Mesothelial cell of epicardium (in vitro differentiated cells): ENCODE measurements at places on chromosomes 11 and 22. TPM values are rescaled to one million over a fixed set of nuclear protein-coding genes. Genes with fewer than 3 reads are reported as not detected.

- no peak for DNase-seq
- H3K36me3 ChIP-seq = no peaks in the 10 kb centered on the region
- no peak overlapping the region for H3K27ac ChIP-seq
Observed at GRCh38 chr11:18111005-18111404, 5.1 kb upstream of the SAAL1 start.

GRCh38 chr11:22466809-22467208 lies 128.6 kb downstream of the SLC17A6 start:
- H3K4me1 ChIP-seq = peaks cover 4% of the 10 kb centered on the region
- H3K4me3 ChIP-seq = no peak overlapping the region
- H3K27ac ChIP-seq = no peak overlapping the region

- no peaks in the 10 kb centered on the region for H3K27me3 ChIP-seq
- peak overlapping the region; percentile 87 for H3K4me3 ChIP-seq
- DNase-seq = no peak
- peaks cover 2% of the 10 kb centered on the region for H3K36me3 ChIP-seq
- peaks cover 52% of the 10 kb centered on the region for H3K4me1 ChIP-seq
Observed at GRCh38 chr11:27217948-27218420, 145.0 kb downstream of the CCDC34 start.

DNA sequence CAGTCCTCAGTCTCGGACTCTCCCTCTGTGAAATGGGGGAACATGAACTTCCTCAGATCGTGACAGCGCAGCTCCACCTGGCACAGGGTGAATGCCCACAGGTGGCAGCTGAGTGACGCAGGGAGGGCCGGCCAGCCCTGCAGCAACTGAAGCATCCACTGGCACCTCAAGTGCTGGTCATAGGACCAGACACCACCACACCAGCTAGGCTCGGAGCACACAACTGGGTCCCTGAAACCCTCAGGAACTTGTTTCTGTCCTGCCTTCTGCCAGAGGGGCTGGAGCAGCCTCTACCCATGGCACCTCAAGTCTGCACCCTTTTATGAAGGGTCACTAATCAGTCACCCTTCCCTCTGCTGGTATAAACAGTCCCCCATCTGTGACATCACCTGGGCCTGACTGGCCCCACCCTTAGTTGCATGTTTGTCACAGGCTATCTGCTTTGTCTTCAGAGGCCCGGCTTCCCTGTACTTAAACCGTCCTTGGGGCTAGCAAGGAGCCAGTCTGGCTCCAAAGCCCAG lies 7.4 kb upstream of the CDC42BPG start:
- DNase-seq = no peak
- peaks cover 5% of the 10 kb centered on the region for H3K4me1 ChIP-seq
- no peaks in the 10 kb centered on the region for H3K27me3 ChIP-seq
- H3K36me3 ChIP-seq = peaks cover 9% of the 10 kb centered on the region

- H3K36me3 ChIP-seq = no peaks in the 10 kb centered on the region
- no peak overlapping the region for H3K27ac ChIP-seq
- DNase-seq = no peak
- peaks cover 49% of the 10 kb centered on the region for H3K27me3 ChIP-seq
- H3K4me3 ChIP-seq = no peak overlapping the region
Observed at GRCh38 chr22:37101311-37102066, 8.0 kb downstream of the TMPRSS6 start.

- no peak overlapping the region for H3K27ac ChIP-seq
- H3K36me3 ChIP-seq = no peaks in the 10 kb centered on the region
- peak; percentile 91 for DNase-seq
- H3K4me1 ChIP-seq = no peaks in the 10 kb centered on the region
- H3K27me3 ChIP-seq = peaks cover 18% of the 10 kb centered on the region
- H3K4me3 ChIP-seq = no peak overlapping the region
Observed at GRCh38 chr22:19629720-19630419, 84.4 kb upstream of the SEPTIN5 start.

GRCh38 chr22:19110646-19111045 lies 11.6 kb downstream of the DGCR2 start:
- peaks cover 8% of the 10 kb centered on the region for H3K4me1 ChIP-seq
- no peaks in the 10 kb centered on the region for H3K27me3 ChIP-seq
- H3K36me3 ChIP-seq = no peaks in the 10 kb centered on the region
- no peak for DNase-seq
- no peak overlapping the region for H3K27ac ChIP-seq
- no peak overlapping the region for H3K4me3 ChIP-seq

GRCh38 chr11:66495401-66495854 lies 15.0 kb upstream of the BBS1 start:
- H3K4me1 ChIP-seq = no peaks in the 10 kb centered on the region
- no peaks in the 10 kb centered on the region for H3K27me3 ChIP-seq
- H3K27ac ChIP-seq = no peak overlapping the region
- H3K36me3 ChIP-seq = peaks cover 10% of the 10 kb centered on the region

GRCh38 chr11:131672191-131672590 lies 301.8 kb downstream of the NTM start:
- H3K27ac ChIP-seq = no peak overlapping the region
- no peak overlapping the region for H3K4me3 ChIP-seq
- H3K27me3 ChIP-seq = peaks cover 30% of the 10 kb centered on the region
- no peaks in the 10 kb centered on the region for H3K36me3 ChIP-seq

DNA sequence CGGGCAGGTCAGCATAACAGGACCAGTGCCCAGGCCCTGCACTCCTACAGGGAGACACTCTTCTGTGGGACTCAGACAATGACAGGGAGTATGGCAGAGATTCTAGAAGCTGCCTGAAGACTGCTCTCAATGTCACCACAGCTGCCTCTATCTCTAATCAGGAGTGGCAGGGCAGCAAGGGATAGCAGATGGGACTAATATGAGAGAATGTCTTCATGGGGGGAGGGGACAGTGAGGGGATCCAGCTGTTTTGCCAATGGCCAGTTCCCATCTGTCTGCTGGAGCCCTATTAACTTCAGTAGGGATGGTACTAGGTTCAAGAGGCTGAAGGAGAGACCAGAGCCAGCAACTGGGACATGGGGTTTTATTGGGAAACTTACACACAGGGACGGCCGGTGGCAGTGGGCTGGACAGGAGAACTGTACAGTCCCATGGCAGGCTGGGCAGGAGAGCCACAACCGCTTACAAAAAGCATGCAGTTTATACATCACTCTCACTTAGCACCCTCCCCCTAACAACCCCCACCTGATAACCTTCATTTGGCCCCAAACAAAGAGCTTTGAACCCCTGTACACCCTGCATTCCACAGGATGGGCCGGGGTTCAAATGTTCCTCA lies 2.5 kb upstream of the CD82 start:
- H3K4me3 ChIP-seq = no peak overlapping the region
- H3K27me3 ChIP-seq = peaks cover 2% of the 10 kb centered on the region
- no peak overlapping the region for H3K27ac ChIP-seq
- no peaks in the 10 kb centered on the region for H3K36me3 ChIP-seq
- peaks cover 19% of the 10 kb centered on the region for H3K4me1 ChIP-seq

DNA sequence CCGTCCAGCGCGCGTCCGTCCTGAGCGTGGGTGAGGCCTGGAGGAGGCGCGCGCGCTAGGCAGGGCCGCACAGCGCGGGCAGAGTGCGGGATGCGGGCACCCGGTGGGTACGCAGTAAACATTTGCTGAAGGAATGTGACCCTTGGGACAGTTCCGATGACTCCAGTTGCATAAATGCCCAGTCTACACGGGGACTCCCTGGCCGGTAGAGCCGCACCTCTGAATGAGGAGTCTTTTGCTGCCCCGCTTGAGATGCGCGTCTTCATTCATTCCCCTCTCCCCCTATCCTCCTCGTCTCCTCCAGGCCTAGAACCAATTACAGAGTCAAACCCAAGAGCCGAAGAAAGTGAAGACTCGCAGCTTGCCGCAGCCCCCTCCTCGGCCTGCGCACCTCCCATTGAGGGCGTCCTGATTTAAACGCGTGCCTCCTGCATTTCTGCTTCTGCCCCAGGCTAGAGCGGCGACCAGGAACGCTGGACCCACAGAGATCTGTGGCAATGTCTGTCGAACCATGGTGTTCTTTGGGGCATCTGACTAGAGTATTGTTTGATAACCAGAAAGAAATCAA lies 729 bp upstream of the CHKB start:
- DNase-seq = no peak
- peak overlapping the region; percentile 44 for H3K27ac ChIP-seq
- peak overlapping the region; percentile 79 for H3K4me3 ChIP-seq
- no peaks in the 10 kb centered on the region for H3K36me3 ChIP-seq
- H3K27me3 ChIP-seq = peaks cover 1% of the 10 kb centered on the region

- DNase-seq = no peak
- H3K4me3 ChIP-seq = no peak overlapping the region
- H3K27me3 ChIP-seq = peaks cover 62% of the 10 kb centered on the region
- H3K27ac ChIP-seq = no peak overlapping the region
- H3K36me3 ChIP-seq = no peaks in the 10 kb centered on the region
Observed at GRCh38 chr11:48101958-48102357, 114.7 kb upstream of the OR4B1 start.

- no peaks in the 10 kb centered on the region for H3K27me3 ChIP-seq
- H3K4me1 ChIP-seq = peaks cover 30% of the 10 kb centered on the region
- H3K27ac ChIP-seq = no peak overlapping the region
- no peak overlapping the region for H3K4me3 ChIP-seq
Observed at GRCh38 chr11:100830978-100831732, 144.1 kb downstream of the ARHGAP42 start.

DNA sequence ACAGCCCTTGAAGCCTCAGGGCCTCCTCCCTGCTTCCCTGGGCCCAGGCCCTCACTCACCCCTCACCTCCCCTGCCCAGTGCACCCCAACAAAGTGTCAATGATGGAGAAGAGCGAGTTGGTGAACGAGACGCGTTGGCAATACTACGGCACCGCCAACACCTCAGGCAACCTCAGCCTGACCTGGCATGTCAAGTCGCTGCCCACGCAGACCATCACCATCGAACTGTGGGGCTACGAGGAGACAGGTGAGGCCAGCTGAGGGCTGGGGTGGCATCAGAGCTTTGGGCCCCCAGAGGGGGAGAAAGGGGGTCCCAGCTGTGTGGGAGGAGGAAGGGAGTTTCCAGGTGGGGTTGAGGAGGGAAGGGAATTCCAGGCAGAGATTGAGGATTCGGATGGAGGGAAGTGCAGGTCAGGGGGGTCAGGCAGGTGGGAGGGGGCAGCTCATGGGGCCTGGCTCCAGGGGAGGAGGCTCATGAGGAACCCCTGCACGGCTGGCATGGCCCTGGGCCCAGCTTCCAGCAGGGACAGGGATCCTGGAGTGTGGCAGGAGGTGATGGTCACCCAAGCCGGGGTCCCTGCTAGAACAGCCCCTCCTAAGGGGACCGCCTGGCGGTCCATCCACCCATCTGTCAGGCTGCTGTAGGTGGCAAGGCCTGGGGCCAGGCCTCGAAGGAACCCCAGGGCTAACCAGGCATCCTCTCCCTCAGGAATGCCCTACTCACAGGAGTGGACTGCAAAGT lies 2.9 kb downstream of the SUSD2 start:
- peaks cover 3% of the 10 kb centered on the region for H3K4me1 ChIP-seq
- DNase-seq = no peak
- H3K27me3 ChIP-seq = no peaks in the 10 kb centered on the region
- H3K4me3 ChIP-seq = no peak overlapping the region

GRCh38 chr11:44707094-44707493 lies 19.7 kb upstream of the TSPAN18 start:
- no peaks in the 10 kb centered on the region for H3K36me3 ChIP-seq
- DNase-seq = no peak
- no peak overlapping the region for H3K27ac ChIP-seq
- H3K27me3 ChIP-seq = no peaks in the 10 kb centered on the region
- no peak overlapping the region for H3K4me3 ChIP-seq

DNA sequence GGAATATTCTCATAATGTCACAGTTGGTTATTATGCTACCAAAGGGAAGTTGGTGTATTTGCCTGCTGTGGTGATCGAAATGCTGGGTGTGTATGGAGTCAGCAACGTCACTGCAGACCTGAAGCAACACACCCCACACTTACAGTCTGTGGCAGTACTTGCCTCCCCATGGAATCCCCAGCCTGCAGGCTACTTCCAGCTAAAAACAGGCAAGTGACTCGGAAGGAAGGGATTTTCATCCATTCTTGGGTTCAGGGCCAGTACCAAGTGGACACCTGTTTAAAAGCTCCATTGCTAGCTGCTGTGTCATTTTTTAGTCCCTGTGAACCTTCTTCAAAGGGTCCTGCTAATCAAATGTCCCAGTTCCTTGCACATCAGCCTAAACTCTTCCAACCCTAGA lies 149.6 kb downstream of the C11orf91 start:
- H3K27ac ChIP-seq = no peak overlapping the region
- peaks cover 13% of the 10 kb centered on the region for H3K27me3 ChIP-seq
- no peaks in the 10 kb centered on the region for H3K4me1 ChIP-seq
- no peaks in the 10 kb centered on the region for H3K36me3 ChIP-seq
- no peak overlapping the region for H3K4me3 ChIP-seq

DNA sequence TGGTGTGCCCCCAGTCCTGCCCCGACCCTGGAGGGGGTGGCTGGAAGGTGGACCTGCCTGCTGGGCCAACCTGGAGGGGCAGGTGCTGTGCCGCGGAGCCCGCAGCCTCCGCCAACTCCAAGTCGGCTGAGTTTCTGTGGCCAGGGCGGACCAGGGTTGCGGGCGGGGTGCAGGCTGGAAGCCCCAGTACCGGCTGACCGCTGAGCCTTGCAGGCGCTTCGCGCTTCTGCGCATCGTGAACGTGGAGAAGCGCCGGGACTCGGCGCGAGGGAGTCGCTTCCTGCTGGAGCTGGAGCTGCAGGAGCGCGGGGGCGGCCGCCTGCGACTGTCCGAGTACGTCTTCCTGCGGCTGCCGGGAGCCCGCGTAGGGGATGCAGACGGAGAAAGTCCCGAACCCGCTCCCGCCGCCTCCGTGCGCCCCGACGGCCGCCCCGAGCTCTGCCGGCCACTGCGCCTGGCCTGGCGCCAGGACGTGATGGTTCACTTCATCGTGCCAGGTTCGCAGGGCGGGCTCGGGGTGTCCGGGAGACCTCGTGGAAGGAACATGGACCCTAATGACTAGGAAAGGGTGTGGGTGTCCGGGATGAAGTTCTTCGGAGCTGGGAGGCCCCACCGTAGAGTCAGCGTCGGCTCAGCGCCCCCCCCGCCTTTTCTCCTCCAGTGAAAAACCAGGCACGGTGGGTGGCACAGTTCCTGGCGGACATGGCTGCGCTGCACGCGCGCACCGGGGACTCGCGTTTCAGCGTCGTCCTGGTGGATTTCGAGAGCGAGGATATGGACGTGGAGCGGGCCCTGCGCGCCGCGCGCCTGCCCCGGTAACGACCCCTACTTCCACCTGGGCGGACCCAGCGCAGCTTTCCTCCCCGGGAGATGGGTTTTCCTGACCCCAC lies 10.2 kb downstream of the B4GALNT4 start:
- H3K4me3 ChIP-seq = no peak overlapping the region
- no peaks in the 10 kb centered on the region for H3K4me1 ChIP-seq
- no peak for DNase-seq
- no peaks in the 10 kb centered on the region for H3K27me3 ChIP-seq
- peaks cover 28% of the 10 kb centered on the region for H3K36me3 ChIP-seq

DNA sequence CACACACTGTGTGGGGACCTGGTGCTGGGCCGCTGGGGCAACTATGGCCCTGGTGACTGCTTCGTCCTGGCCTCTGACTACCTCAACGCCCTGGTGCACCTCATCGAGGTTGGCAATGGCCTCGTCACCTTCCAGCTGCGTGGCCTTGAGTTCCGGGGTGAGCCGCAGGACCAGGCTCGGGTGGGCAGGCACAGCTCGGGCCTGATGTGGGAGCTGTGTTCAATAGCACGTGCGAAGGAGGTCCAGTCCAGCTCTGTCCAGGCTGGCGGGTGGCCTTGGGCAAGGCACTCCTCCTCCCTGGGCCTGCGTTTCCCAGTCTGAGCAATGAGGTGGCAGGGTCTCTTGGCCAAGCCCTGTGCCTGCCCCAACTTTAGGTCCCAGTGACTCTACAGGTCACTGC lies 8.3 kb upstream of the SIPA1 start:
- H3K4me1 ChIP-seq = no peaks in the 10 kb centered on the region
- DNase-seq = no peak
- H3K4me3 ChIP-seq = no peak overlapping the region
- peaks cover 12% of the 10 kb centered on the region for H3K36me3 ChIP-seq
- no peak overlapping the region for H3K27ac ChIP-seq

The CHRM4 gene
- total RNA-seq = 0.42 to 0.68 TPM (median 0.51 TPM) in 3 replicates

The CHEK1 gene
- 23.3 to 25.9 TPM (median 24.7 TPM) in 3 replicates for total RNA-seq

The TSSK2 gene
- total RNA-seq = not detected in 3 replicates

The COX8A gene
- total RNA-seq = 169 to 178 TPM (median 177 TPM) in 3 replicates

The PIK3C2A gene
- 71.3 to 77.1 TPM (median 74.0 TPM) in 3 replicates for total RNA-seq

The KCNE3 gene
- total RNA-seq = 4.3 to 5.1 TPM (median 5.0 TPM) in 3 replicates
